ENCODE measurements at places on chromosomes 6 and 20.

DNA sequence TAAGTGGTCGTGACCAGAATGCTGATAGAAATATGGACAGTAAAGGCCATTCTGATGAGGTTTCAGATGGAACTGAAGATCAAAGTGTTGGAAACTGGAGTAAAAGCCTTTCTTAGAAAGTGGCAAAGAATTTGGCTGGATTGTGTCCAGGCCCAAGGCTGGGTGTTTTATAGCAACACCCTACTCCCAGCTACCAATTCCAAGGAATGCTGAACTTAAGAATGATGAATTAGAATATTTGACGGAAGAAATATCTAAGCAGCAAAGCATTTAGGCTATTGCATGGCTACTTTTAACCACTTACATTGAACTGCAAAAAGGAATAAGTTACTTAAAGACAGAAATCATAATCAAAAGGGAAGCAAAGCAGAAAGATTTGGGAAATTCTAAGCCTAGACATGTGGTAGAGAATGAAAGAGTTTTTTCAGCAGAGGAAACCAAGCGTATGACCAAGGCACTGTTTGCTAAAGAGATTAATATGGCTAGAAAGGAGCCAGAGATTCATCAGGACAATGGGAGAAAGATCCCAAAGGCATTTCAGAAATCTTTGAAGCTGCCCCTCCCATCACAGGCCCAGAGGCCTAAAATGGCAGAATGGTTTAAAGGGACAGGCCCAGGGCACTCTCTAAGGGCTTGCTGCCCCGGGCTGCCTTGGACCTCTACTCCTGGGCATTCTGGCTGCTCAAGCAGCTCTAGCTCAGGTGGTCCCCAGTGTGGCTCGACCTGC, 25.8 kb downstream of the SDHAF4 start:
- DNase-seq, result no peak

- no peak for DNase-seq
These were observed 15.8 kb downstream of the MYB start for GRCh38 chr6:135196739-135197510.

GRCh38 chr6:43836507-43837240, 66.7 kb downstream of the VEGFA start:
- no peak for DNase-seq

DNA sequence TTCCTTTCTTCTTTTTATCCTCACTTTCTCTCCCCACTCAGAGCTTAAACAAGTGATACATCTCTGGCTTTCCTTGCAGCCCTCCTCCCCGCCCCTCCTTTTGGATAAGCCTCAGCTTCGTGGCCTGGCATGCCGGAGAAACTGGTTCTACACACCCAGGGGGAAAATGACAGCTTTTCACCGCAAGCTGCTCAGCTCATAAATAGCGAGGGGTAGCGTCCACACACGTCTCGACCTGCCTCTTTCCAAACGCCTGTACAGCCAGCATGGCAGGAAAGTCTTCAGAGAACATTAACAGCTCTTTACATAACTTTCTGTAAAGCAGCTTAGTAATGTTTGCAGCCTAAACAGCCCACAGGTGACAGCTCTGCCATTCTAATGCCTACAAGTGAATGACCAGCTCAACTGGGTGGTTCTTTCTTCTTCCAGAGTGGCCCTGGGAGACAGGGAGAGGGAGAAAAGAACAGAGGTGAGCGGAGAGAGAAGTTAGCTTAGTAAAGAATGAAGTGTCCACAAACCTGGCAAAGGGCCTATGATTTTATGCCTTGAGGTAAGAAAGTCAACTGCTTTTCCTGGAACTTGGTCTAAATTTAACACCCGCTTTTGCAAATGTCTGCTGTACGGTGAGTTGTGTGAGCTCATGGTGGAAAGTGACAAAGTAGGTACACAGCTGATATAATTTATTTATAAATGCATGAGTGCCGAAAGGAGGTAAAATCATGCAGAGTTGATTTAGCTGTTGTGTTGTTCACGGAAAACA, 251.5 kb downstream of the TFAP2A start:
- no peak for DNase-seq

DNA sequence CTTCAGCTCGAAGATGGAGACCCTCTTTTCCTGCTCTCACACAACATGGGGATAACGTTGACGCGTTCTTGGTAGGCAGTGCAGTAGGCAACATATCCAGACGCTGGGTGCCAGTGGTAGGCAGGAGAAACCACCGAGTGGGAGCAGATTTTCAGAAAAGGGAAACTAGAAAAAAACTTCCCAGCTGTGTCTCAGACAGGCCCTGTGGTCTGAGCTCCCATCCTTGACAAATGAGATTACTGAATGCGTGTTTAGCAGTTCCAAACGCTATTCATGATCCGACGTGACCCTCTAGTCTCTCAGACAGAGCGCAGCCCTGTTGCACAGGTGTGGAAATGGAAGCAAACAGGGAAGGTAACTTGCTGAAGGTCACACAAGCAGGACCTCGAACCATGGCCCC, 83.9 kb upstream of the DUSP22 start:
- DNase-seq, result no peak

DNA sequence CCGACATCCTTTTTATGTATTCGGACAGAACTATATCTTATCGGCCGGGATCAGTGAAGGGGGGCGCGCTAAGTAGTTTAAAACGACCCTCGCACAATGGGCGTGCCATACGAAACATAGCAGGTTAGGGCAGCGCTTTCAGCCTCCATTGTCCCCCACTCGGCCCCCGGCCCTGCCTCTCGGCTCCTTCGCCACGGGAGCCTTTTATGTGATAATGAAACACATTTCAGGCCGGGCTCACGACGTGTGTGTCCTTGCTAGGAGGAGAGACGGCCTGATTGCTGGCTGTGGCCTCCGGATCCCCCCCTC, 5.3 kb downstream of the FOXA2 start:
- no peak for DNase-seq

DNA sequence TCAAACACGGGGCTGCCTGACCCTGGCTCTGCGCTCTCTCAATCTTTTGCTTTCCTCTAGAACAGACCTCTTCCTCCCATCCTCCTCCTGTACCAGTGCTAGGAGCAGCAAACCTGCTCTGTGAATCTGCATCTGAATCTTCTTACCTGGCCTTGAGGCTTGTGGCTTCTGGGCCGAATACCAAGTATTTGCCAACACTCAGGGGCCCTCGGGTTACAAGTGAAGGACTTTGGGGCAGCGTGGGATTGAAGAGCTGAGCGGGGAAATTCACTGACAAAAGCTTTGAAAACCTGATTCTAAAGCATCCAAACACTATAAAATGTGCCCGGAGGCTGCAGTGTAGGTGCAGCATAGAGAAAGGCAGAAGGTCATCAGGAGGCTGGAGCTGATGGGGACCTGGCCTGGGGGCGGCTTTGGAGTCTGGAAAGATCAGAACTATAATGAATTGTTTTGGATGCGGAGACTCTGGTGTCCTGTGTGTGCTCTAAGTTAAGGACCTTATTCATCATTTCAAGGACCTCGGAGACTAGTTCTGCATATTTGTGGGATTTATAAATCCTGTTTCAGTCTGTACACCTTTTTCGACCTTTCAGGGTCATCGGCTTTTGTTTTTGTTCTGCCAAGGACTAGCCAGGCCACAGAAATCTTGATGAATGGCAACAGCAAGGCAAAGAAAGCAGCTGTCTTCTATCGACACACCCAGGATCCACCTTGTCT, 16.4 kb upstream of the IGF2R start:
- no peak for DNase-seq

- DNase-seq, result no peak
These were observed 86.9 kb downstream of the SOBP start for GRCh38 chr6:107576852-107577251.

- DNase-seq, result no peak
These were observed 149.9 kb downstream of the C6orf118 start for GRCh38 chr6:165159460-165159859.

GRCh38 chr6:18565231-18565630, 178.1 kb downstream of the RNF144B start:
- no peak for DNase-seq

- no peak for DNase-seq
These were observed 110.6 kb upstream of the TENT5A start for GRCh38 chr6:81863123-81863522.

GRCh38 chr6:169985121-169986015, 233.9 kb downstream of the ERMARD start:
- no peak for DNase-seq

GRCh38 chr6:164039954-164040375, 625.4 kb downstream of the QKI start:
- peak; percentile 82 for DNase-seq

- DNase-seq, result peak; percentile 20
These were observed 339.6 kb downstream of the ARHGAP18 start for GRCh38 chr6:129370268-129370916.

DNA sequence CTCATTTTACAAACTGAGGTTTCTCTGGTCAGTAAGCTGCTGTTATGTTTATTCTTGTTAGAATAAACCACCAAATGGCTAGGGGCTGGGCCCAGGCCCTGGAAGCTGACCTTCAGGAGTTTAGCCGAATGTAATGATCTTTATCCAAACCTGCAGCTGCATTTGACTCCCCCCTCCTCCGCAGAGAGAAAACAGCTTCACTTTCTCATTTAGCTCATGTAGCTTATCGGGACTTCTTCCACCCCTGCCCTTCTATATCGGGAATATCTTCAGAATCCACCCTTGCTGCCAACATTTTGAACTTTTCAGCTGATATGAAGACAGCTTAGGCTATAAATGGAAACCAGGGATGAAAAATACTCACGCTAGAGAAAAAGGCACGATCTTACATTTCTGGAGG, 102.6 kb downstream of the ZMYND8 start:
- DNase-seq, result no peak

DNA sequence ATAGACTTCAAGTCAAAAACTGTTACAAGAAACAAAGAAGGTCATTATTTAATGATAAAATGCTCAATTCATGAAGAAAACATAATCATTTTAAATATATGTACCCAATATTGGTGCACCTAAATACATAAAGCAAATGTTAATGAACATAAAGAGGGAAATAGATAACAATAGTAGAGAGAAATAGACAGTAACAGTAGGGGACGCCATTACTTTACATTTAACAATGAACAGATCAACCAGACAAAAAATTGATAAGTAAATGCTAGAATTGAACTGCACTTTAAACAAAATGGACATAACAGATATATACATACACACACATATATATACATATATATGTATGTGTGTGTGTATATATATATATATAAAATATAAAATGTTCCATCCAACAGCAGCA, 37.4 kb downstream of the IL22RA2 start:
- DNase-seq, result peak; percentile 34

DNA sequence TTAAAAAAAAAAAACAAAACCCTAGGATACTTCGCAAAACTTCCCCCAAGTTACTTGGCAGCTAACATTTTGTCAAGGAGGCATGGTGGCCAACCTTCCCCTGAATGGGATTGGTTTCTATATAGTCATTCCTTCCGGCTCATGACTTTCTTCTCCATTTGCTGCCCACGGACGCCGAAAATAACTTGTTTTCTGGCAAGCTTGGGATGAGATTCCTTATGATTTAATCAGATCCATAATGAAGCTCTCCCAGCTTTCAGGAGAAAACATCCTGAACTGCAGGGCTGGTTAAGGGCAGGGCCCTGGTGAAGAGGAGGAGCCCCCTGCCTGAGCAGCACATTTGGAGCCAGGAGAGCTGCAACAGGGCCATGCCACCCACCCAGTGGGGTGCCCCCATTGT, 49.9 kb downstream of the PPP1R16B start:
- DNase-seq, result no peak

DNA sequence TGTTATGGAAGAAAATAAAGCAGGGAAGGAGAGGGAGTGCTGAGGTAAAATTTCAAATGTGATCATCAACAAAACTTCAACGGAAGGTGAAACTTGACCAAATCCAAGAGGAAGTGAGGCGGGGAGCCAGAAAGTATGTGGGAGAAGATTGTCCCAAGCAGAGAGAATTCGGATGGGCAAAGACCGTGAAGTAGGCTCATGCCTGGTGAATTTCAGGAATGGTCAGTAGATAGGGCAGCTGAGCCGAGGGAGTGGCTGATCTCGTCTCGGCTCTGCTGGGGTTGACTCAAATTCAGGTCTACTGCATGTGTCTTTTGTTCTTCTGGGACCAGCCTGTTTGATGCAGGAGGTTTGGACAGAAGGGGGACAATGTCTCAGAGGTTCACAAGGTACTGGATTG, 7.0 kb upstream of the CSNK2A1 start:
- no peak for DNase-seq

DNA sequence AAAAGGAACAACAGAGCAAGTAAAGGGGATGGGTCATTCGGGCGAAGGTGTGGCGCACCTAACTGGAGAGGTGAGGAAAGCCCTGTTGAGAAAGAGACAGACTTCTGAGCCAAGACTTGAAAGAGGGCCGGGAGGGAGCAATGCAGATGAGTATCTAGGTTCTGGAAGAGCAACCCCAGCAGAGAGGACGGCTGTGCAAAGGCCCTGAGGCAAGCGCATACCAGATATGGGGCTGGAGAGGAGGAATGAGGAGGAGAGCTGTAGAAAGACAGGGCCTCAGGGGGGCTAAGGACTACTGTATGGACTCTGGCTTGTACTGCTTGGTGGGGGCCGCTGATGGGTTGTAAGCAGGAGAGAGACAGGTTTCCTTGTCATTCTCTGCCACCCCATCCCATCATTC, 21.9 kb downstream of the TRERF1 start:
- no peak for DNase-seq

- DNase-seq, result no peak
These were observed 38.1 kb downstream of the SYNE1 start for GRCh38 chr6:152598901-152599537.

- DNase-seq, result no peak
These were observed 128.3 kb downstream of the ANKRD60 start for GRCh38 chr20:58099956-58100730.

DNA sequence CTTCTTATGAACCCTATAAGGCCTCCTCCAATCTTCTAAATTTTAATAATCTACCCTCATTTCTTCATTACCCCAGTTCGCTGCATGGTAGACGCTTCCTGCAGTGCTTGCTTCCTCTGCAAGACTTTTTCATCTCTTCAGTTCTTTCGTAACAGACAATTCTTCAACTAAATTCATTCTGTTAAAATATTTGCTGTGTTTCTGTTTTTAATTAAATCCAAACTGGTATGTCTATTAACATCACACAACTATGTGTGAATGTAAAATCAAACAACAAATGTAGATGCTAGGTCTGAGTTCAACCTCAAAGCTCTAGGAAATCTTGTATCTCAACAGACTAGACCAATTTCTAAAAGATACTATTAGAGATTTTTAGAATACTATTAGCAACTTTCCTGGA, 199.3 kb downstream of the RNGTT start:
- DNase-seq, result no peak

All from CD4-positive, alpha-beta T cell treated with Interleukin-4 for 1 hour (primary cell).